ENCODE measurements at places on chromosomes 12 and 14. TPM values are rescaled to one million over a fixed set of nuclear protein-coding genes. Genes with fewer than 3 reads are reported as not detected.

TNFAIP2 gene
- 71.2 TPM for total RNA-seq

CPNE6 gene
- total RNA-seq = not detected

BICD1 gene
- 2.7 TPM for total RNA-seq

EML5 gene
- 4.9 TPM for total RNA-seq

ANO6 gene
- total RNA-seq = 16.9 TPM

NOVA1 gene
- 3.1 TPM for total RNA-seq

SMOC1 gene
- total RNA-seq = 1.3 TPM

CCDC175 gene
- total RNA-seq = not detected
